ENCODE measurements at places on chromosomes 12 and 14.

GRCh38 chr12:107518868-107519267 lies 166.7 kb upstream of the PWP1 start:
- DNase-seq = no peak

DNA sequence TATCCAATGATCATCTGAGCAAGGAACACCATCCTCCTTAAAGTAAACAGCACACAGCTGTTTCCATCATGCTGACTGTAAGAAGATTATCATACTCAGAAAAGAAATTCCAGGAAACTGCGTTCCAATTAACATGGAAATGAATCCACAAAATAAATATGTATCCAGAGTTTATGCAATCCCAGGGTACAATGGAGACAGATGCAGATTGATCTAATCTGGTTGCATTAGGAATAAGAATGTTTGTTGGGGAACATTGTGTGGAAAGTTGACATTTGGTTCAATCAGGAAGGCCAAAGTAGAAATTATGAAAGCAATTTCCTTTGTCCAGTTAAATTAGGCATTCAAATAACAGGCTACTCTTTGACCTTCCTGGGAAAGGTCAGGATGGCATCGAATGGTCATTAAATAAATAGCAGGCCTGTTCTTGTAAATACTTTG lies 236.9 kb upstream of the AMIGO2 start:
- no peak for DNase-seq

DNA sequence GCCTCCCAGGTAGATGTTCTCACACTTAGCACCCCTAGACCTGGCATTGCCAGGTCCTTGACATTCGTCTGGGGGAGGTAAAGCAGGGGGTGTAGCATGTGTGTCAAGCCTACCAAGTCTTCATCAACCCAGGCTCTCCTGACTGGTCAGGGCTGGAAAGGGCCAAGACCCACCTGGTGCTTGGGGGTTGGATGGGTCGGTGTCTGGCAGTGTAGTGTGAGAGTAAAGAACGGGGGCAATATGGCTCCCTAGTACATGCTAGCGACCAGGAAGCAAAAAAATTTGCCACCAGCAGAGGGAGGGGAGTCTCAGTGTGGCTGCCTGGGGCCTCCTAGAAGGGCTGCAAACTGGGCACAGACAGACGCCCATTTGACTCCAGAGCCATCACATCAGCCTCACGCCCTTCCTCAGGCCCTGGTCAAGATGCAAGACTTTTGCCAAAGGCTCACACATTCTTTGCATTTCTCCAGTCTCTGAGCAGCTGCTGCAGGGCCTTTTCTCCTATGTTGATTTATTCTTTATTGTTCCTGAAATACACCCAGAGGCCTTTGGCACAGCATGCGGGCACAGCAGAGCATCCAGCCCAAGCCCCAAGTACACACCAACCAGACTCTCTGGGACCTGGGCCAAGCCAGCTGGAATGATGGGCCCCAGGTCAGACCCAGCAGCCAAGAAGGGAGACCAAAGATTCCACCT lies 38.3 kb upstream of the PNMA1 start:
- no peak for DNase-seq

- no peak for DNase-seq
These were observed 777.5 kb downstream of the NRXN3 start for GRCh38 chr14:78947681-78948080.

GRCh38 chr14:55446833-55447232 lies 6.4 kb upstream of the TBPL2 start:
- DNase-seq = no peak

GRCh38 chr14:33285902-33286700 lies 347.4 kb downstream of the NPAS3 start:
- DNase-seq = no peak

- no peak for DNase-seq
These were observed 37.6 kb downstream of the DEGS2 start for GRCh38 chr14:100121643-100122480.

GRCh38 chr12:22543246-22544037 lies 900 bp downstream of the C2CD5 start:
- peak; percentile 7 for DNase-seq

- no peak for DNase-seq
These were observed 215.0 kb downstream of the PRKD1 start for GRCh38 chr14:29712601-29713000.

DNA sequence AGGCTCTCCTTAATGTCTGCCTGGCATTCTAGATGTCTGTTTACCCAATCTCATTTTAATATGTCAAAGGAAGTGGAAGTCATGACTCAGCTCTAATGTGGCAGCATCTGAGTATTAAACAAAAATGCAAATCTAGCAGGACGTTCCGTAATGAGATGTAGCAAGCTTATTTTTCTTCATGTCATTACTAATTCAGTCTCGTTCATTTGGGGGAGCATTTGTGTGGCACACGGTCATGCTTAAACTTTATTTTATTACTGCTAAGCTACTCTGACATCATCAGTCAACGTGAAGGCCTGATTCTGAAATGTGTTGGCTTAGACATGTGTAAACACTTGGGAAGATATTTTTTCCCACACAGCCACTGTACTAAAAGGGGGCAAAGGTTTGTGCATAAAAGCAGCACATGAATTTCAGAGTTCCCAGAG lies 326.7 kb upstream of the TMPO start:
- peak; percentile 38 for DNase-seq

GRCh38 chr12:57522887-57523705 lies 472 bp downstream of the MBD6 start:
- DNase-seq = peak; percentile 88

- DNase-seq = no peak
These were observed 91.3 kb downstream of the EP400 start for GRCh38 chr12:132040906-132041606.

DNA sequence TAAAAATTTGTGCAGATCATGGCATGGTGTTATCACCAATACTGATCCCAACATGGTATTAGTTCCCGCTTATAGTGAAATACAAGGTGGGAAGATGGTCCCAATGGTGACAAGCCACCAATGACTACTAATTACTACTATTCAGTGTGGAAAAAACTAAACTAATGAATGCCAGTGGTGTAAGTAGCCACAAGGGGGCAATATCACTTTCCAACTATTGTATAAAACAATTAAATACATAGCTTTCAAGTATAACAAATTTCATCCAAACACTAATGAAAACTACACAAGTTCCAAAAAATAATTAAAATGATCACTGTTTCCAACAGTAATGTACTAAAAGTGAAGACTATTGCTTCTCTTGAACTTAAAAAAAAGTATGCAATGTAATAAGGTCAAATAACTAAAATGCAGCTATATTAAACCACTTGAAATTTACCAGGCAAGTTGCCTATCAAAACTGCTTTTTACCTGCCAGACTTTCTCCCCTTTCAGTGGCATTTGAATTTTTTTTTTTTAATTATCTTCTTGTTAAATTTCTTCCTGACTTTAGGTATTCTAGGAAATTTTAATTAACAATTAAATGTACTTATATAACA lies 58.0 kb downstream of the PAPLN start:
- peak; percentile 20 for DNase-seq

DNA sequence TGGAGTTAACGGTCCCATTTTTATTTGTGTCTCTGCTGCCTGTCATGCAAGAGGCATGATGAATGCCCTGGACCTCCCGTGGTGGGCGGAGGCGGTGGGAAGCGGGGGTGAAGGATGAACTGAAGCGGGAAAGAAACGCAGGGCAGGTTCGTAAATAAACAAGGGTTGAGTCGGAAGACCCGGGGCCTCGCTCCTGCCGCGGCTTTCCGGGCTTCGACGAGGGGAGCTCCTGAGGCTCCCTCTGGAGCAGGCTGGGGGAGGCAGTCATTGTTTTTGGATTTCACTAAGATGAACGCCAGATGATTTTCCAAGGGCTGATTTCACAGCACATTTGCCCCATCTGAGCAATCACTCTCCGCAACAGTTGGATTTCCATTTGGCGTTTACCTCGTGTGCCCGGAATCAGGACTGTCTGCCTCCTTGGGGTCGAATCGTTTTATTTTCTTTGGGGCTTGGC lies 130.2 kb downstream of the SLC38A6 start:
- no peak for DNase-seq

GRCh38 chr12:4206470-4206869 lies 67.1 kb upstream of the CCND2 start:
- DNase-seq = no peak

- no peak for DNase-seq
These were observed 14.0 kb upstream of the MFAP5 start for GRCh38 chr12:8676651-8677050.

Measured in CD14-positive monocyte (primary cell).